ENCODE measurements at places on chromosomes 6 and 20. TPM values are rescaled to one million over a fixed set of nuclear protein-coding genes. Genes with fewer than 3 reads are reported as not detected.

DNA sequence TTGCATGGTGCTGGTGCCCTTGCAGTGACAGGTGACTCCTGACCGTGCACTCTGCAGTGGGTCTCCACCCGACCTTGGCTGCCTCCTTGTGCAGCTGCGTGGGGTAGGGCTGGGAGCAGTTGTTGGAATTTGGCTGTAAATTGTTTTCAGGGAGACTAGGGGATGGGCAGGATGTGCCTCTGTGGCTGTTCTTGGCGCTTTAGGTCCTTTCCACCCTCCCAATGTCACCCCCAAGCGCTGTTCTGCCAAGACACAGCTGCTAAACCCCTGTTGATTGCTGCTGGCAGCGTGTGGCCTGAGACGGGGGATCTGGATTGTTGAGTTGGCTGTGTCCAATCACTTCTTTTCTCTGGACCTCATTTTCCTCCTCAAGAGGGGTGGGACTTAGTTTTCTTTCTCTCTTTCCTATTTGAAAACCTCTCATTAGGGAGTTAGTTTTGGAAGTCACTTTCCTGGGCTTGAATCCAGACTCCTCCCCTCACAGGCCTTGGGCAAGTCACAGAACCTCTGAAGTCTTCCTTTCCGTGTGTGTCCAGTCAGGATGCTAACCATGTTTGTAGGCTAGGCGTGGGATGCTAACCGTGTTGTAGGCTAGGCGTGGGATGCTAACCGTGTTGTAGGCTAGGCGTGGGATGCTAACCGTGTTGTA is 8.5 kb downstream of the IGF2R start:
- DNase-seq, result no peak

- DNase-seq, result no peak
These were observed 199.0 kb downstream of the PLCB1 start for GRCh38 chr20:8330785-8331695.

DNA sequence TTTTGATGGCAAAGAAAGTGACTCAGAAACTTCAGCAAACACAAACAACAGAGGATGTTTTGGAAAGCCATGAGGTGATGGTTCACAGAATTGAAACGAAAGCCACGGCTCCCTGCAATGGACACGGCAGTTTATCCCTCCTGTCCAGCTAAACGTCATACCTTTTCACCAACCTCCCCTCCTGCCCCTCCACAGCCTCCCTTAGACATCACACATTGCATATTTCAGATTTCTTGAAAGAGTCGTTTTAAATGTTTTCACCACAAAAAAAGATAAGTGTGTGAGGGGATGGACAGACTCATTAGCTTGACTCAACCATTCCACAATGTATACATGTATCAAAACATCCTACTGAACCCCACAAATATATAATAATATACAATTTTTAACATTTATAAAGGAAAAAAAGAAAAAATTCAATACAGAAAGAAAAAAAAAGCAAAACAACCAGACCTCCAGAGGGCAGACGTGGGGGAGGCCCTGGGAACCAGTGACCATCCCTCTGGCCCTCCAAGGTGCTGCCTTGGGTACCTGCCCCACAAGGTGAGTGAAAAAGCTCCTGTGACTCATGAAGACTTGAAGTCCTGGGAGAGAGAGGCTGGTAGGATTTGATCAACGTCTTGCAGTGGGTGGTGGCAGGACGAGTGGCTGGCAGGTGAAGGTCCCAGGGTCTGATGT is 117.2 kb upstream of the THBS2 start:
- no peak for DNase-seq

GRCh38 chr6:161115468-161115867 is 123.9 kb downstream of the MAP3K4 start:
- no peak for DNase-seq

- no peak for DNase-seq
These were observed 60.0 kb downstream of the DNAH8 start for GRCh38 chr6:38774929-38775707.

- no peak for DNase-seq
These were observed 34.3 kb downstream of the SIRPA start for GRCh38 chr20:1929460-1929859.

- DNase-seq, result no peak
These were observed 757.0 kb upstream of the MMS22L start for GRCh38 chr6:98039904-98040607.

GRCh38 chr6:7542874-7543624 is 1.6 kb downstream of the DSP start:
- peak; percentile 50 for DNase-seq

DNA sequence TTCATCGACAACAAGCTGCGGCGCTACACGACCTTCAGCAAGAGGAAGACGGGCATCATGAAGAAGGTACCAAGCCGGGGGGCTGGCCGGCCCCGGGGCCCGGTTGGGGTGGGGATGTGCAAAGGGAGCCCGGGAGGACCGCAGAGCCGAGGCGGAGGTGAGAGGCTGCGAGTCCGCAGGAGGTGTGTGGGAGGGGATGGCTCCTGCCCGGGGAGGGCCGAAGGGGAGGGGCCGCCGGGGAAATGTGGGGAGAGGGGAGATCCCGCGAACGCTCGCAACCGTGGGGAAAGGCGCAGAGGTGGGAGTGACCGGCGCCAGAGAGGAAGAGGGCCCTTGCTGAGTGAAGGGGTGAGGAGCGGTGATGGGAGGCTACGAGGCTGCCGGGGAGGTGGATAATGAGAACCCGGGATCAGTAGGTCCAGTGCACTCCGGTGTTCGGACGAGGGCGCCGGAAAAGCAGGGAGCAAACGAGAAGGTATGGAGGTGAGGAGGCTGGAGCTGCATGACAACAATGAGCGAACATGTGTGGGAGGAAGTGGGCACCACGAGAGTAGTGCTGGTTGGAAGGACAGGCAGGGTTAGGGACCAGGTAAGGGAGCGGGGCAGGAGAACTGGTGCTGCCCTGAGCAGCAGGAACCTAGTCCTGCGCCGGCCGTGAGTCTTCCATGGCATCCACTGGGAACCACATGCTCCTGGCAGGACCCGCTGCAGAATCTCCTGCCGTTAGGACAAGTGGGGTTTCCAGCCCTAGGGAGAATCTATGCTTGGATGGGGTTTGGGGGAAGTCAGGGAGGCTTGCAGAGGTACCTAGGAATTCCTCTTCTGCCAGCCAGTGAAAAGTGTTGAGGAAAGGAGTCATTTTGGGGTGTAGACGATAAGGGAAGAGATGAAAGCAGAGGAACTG is 1.3 kb downstream of the SRF start:
- peak; percentile 66 for DNase-seq

GRCh38 chr6:34718976-34719375 is 22.4 kb upstream of the ILRUN start:
- DNase-seq, result no peak

DNA sequence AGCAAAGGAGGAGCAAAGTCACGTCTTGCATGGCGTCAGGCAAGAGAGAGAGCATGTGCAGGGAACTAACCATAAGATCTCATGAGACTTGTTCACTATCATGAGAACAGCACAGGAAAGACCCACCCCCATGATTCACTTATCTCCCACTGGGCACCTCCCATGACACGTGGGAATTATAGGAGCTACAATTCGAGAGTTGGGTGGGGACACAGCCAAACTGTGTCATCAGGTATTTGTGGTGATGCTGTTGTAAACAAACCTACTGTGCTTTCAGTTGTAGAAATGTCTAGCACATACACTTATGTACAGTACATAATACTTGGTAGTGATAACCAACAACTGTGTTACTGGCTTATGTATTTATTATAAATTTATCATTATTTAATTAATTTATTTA is 128.3 kb downstream of the UTRN start:
- no peak for DNase-seq

DNA sequence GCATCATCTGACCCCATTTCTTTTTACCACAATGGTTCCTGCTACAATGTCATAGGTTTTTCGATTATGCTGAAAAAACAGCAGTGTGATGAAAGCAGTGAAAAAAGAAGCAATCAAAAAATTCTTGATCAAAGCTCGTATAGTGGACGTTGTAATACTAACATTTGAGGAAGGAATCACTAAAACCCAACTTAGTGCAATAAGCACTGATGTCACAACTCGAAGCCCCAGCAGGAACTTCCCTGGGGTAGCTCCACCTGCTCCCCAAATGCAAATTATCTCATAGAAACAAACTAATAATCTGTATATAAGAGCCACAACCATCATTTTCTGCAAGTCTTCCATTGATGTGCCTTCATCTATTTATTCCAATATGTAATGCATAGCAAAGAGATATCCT is 285.6 kb upstream of the SGK1 start:
- DNase-seq, result no peak

GRCh38 chr6:129748901-129749748 is 39.1 kb upstream of the ARHGAP18 start:
- no peak for DNase-seq

DNA sequence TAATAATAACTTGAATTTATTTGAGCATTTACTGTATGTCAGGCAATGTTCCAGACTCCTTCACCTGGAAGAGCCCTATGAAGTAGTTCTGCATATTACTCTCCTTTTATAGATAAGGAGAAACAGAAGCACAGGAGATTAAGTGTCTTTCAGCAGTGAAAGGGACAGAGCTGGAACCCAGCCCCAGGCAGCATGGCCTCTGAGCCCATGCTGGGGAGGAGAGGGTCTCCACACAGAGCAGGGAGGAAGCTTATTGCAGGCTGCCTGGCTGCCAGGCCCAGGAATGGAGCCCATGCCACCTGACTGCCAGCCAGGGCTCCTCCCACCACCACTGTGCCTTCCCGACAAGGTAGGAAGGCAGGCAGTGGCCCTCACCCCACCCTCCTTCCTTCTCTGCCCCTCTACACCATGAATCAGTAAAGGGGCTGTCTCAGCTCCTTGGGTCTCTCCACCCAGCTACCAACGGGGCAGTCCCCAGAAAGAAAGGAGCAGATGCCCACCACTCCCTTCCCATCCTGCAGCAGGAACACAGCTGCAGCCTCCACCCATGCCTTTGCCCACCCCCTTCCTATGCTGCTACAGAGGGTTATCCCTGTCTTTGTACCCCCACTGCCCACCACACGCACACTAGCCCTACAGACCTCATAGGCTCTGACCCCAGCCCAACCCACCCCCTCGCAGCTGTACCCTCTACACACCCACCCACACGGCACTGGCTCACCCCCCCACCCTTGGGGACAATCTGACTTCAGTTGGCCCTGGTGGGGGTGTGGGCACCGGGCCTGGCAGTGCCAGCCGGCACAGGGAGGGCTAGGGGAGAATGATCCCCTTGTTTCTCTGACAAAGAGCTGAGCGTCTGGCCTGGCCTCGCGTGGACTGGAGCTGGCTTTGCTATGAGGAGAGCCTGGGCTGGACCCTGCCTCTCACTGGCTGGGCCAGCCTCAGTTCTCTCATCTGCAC is 41.8 kb downstream of the TFEB start:
- DNase-seq, result no peak

The OOEP gene
- 0.55 TPM for polyA plus RNA-seq

The GRM1 gene
- 0.15 TPM for polyA plus RNA-seq

The STX11 gene
- 0.20 TPM for polyA plus RNA-seq

The VGLL2 gene
- polyA plus RNA-seq, result not detected

The PTGIS gene
- 44.0 TPM for polyA plus RNA-seq

The RBM12 gene
- polyA plus RNA-seq, result 207 TPM

The SLC22A1 gene
- 0.12 TPM for polyA plus RNA-seq

The CCM2L gene
- 23.1 TPM for polyA plus RNA-seq

The NR2E1 gene
- not detected for polyA plus RNA-seq
